ENCODE measurements at places on chromosomes 12 and 14. TPM values are rescaled to one million over a fixed set of nuclear protein-coding genes. Genes with fewer than 3 reads are reported as not detected.

- no peak overlapping the region for H3K4me3 ChIP-seq
- H3K27me3 ChIP-seq = peaks cover 91% of the 10 kb centered on the region
- DNase-seq = no peak
- H3K27ac ChIP-seq = no peak overlapping the region
- H3K4me1 ChIP-seq = no peaks in the 10 kb centered on the region
Measured at GRCh38 chr12:5433845-5434646, 2.1 kb downstream of the NTF3 start.

OR6C2 gene
- total RNA-seq = not detected

SLC6A12 gene
- not detected for total RNA-seq

DNA sequence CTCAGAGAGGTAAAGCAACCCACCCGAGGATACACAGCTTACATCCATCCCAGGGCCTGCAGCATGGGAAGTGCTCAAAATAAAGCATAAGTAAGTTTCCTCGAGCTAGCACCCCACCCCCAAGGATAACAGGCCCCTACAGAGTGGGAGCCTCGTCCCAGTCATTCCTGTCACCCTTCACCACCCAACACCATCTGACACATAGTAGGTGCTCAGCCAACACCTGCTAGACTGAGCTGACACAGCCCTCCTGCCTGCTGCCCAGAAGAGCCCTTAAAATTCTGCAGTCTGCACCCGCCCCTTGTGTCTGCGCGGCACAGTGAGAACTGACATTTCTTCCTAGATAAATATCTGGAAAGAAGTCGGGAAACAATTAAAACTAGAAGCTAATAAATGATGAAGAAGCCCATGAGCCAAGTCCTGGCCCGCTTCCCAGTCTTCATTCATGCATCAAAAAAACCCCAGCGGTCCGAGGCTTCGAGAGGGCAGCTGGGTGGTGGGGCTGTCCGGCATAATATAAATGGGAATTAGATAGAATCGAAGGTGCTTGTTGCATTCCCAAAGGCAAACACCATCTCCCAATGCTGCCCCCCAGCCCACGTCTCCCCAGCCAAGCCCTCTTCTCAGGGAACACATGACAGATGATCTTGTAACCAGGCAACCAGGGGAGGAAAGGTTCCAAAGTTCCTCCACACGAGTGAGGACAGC lies 76.2 kb downstream of the BCL11B start:
- H3K4me1 ChIP-seq = peaks cover 96% of the 10 kb centered on the region
- peaks cover 44% of the 10 kb centered on the region for H3K36me3 ChIP-seq

- peaks cover 16% of the 10 kb centered on the region for H3K4me1 ChIP-seq
- no peaks in the 10 kb centered on the region for H3K27me3 ChIP-seq
- no peaks in the 10 kb centered on the region for H3K36me3 ChIP-seq
- H3K4me3 ChIP-seq = peak within 1 kb of the TSS; percentile 66
- DNase-seq = peak; percentile 51
- peak within 1 kb of the TSS; percentile 56 for H3K27ac ChIP-seq
Measured at GRCh38 chr12:122834921-122835749, at the start of gene HIP1R. TSS of gene HIP1R (plus strand) at chr12:122835457. CDS start at chr12:122835551, 94 bp downstream.

DNA sequence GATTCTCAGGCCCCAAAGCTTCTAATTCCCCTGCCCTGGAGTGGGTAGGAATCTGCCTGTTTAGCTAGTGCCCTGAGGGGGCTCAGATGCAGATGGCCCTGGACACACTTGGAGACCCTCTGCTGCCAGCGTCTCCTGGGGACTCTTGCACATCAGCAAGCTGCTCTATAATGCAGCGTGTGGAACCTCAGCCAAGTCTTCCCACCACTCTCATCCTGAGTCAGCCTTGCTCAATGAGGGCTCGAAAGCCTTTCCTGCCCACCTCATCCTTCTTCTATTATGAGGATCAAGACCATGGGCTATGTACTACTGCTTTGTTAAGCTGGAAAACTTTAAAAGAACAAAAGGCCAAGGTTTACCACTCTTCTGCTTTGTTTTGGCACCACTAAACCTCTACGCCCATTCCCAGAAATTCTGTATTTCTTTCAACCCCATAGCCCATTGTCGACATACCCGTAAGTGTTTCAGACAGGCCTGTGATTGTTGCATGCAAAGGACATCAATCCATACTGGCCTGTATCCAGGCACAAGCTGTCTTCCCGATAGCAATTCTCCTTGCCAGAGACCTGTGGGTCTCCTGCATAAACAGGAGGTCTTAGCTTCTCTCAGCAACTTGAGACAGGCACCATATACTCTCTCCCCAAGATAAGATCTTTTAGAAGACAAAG lies 246.9 kb downstream of the DPF3 start:
- no peaks in the 10 kb centered on the region for H3K27me3 ChIP-seq
- H3K4me1 ChIP-seq = no peaks in the 10 kb centered on the region
- no peak for DNase-seq
- H3K36me3 ChIP-seq = no peaks in the 10 kb centered on the region

DNA sequence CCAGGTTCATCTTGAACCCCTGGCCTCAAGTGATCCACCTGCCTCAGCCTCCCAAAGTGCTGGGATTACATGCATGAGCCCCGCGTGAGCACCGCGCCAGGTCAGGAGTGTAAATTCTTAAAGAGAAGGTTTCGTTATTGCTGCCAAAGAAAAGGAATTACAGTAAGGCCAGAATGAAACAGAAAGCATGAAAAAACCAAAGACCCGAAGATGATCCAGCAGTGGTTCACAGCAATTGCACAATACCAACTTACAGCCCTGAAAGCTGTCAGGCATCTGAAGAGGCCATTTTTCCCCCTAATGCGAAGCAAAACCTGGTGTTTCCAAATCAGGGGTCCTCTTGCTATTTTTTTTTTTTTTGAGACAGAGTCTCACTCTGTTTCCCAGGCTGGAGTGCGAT lies 10.3 kb downstream of the RBM23 start:
- H3K36me3 ChIP-seq = peaks cover 80% of the 10 kb centered on the region
- H3K27ac ChIP-seq = no peak overlapping the region
- DNase-seq = no peak
- no peaks in the 10 kb centered on the region for H3K27me3 ChIP-seq
- no peak overlapping the region for H3K4me3 ChIP-seq

DNA sequence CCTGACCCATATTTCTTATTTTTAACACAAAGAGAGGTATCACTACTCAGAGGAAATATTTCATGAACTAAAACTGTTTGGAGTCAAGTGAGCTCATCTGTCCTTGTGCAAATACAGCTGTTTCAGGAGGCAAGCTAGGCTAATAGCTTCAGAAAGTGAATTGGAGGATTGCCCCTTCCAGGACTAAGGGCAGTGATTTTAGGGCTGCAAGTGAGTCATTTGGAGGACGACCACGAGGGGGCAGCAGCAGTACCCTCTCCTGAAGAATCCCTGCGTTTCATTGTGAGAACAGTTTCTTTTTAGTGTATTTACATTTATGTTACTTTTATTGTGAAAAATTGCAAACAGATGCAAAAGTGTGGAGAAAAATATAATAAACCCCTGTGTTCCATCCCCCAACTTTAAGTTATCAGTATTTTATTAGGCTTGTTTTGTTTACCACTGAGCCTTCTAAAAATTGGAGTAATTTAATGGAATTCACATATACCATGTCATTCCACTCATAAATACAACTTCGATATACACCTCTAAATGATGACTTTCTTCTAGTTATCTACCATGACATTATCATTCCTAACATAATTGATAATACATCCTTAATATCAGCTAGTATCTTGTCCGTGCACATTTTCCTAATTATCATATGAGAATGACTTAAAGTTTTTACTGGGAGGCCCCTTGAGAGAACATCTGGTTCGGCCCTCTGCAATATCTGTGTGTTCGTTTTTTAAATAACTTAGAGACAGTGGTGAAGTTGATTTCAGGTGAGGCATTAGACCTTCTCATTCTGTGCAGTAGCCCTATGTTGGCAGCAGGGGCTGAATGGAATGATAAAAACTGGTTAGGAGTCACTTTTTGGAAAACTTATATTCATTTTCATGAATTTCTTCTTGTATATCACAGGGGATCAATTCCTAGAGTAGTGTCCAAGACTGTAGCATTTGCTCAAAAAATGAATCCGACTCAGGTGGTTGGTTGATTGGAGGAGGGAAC lies 13.7 kb downstream of the FOXJ2 start:
- H3K36me3 ChIP-seq = peaks cover 57% of the 10 kb centered on the region
- H3K4me3 ChIP-seq = no peak overlapping the region
- H3K4me1 ChIP-seq = no peaks in the 10 kb centered on the region
- peak; percentile 80 for DNase-seq
- H3K27ac ChIP-seq = no peak overlapping the region
- no peaks in the 10 kb centered on the region for H3K27me3 ChIP-seq

DNA sequence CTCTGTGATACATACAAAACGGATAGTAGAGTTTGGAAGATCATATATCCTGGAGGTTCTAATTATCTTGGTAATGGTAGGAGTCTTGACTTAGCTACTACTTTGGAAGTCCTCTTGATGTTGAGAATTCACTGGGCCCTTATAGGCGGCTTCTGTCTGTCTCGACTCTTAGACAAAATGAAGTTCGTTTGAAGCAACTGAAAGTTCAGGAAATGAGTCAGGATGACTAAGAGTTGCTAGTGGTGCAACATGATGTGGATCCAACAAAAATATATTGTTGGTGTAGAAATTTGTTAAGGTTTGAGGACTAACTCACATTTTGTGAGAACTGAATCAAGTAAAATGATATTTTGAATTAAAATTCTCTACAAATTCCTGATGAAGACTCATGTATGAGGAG lies 272.7 kb downstream of the AEBP2 start:
- peak; percentile 70 for DNase-seq
- no peaks in the 10 kb centered on the region for H3K4me1 ChIP-seq
- H3K27me3 ChIP-seq = no peaks in the 10 kb centered on the region

SLC10A1 gene
- not detected for total RNA-seq

CPNE8 gene
- total RNA-seq = 0.90 TPM

GPR65 gene
- not detected for total RNA-seq

RNU4-1 gene
- total RNA-seq = 1,293 TPM

RDH16 gene
- total RNA-seq = 0.42 TPM

AQP2 gene
- total RNA-seq = not detected

GRCh38 chr12:121334513-121335343 lies 17.5 kb downstream of the ANAPC5 start:
- no peak overlapping the region for H3K4me3 ChIP-seq
- no peaks in the 10 kb centered on the region for H3K27me3 ChIP-seq

B4GALNT3 gene
- 20.2 TPM for total RNA-seq

ANG gene
- total RNA-seq = 0.71 TPM

DNA sequence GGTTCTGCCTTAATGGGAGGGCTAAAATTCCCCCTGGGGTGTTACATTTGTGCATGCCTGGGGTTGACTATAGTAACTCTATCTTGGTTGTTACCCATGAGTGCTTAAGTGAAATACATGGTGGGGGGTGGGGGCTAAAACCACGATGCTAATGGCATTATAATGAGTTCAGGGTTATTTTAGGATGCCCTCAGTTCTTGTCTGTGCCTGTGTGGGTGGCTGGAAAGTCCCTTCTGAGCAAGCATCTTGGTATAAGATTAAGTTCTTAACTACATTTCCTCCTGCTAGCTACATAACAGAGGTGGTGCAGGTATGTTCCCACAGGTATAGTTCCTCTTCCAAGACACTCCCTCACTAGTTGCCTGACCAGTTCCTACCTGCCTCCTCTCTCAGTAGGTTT lies 822.3 kb downstream of the LRFN5 start:
- no peaks in the 10 kb centered on the region for H3K36me3 ChIP-seq
- no peaks in the 10 kb centered on the region for H3K4me1 ChIP-seq
- no peak overlapping the region for H3K27ac ChIP-seq
- DNase-seq = no peak
- no peaks in the 10 kb centered on the region for H3K27me3 ChIP-seq

DNA sequence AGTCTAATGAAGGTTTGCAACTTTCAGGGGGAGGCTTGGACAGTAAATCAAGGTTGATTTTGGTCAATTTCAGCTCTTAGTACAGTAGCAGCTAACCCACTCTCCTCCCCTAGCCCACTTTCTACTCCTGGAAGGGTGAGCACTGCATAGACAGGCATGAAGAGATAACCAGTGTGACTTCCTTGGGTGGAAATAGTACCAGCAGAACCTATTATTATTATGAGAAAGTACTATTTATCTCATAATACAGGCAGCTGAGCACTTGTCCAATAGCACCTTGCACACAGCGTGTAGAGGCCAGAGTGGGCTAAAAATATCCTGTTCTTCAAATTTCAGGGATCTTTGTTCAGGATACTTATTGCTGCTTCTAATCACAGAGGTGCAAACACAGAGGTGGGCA lies 96.2 kb upstream of the FKBP4 start:
- H3K4me3 ChIP-seq = no peak overlapping the region
- DNase-seq = no peak
- H3K36me3 ChIP-seq = no peaks in the 10 kb centered on the region

DNA sequence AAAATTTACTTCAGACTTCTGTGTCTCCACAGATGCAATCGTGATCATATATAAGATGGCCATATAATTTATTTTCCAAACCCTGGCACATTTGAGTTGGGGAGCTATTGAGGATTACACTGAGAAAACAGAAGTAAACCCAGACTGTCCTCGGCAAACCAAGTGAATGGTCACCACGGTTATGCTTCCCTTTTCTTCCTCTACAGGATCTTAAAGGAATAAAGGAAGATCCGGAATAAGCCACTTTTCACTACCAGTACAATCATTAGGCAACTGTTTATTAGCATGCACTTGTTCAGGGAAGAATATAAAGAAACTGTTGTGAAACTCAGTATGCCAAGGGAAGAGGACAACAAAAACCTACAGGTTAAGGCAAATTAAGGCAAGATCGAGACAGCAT lies 27.6 kb downstream of the SBNO1 start:
- no peaks in the 10 kb centered on the region for H3K4me1 ChIP-seq
- H3K27me3 ChIP-seq = no peaks in the 10 kb centered on the region
- DNase-seq = no peak
- peaks cover 65% of the 10 kb centered on the region for H3K36me3 ChIP-seq
- H3K27ac ChIP-seq = no peak overlapping the region

GRCh38 chr12:109286652-109287051 lies 22.4 kb downstream of the FOXN4 start:
- H3K4me1 ChIP-seq = peaks cover 7% of the 10 kb centered on the region
- DNase-seq = no peak
- H3K27me3 ChIP-seq = no peaks in the 10 kb centered on the region
- no peaks in the 10 kb centered on the region for H3K36me3 ChIP-seq

DNA sequence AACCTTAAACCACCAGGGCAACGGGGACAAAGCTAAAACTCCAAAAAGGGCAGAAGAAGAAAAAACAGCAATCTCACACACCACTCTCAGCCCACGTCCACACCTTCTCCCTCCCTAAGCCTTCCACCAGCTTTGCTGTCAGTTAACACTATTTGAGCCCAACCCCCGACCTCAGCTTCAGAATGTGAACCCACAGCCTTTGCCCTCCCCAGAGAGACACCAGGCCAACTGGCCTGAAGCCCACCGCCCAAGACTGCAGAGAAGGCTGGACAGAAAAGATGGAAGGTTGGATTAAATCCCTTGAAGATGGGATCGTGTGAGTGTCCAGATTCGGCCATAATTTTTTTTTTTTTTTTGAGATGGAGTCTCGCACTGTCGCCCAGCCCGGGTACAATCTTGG lies 22.4 kb downstream of the IRF2BPL start:
- no peak for DNase-seq
- H3K27ac ChIP-seq = no peak overlapping the region
- H3K4me1 ChIP-seq = peaks cover 2% of the 10 kb centered on the region
- no peaks in the 10 kb centered on the region for H3K36me3 ChIP-seq
- no peak overlapping the region for H3K4me3 ChIP-seq

Measured in A673 (cell line).